ENCODE measurements at places on chromosomes 6 and 20.

- DNase-seq = no peak
These were observed 122.3 kb downstream of the B3GAT2 start for GRCh38 chr6:70834520-70834919.

DNA sequence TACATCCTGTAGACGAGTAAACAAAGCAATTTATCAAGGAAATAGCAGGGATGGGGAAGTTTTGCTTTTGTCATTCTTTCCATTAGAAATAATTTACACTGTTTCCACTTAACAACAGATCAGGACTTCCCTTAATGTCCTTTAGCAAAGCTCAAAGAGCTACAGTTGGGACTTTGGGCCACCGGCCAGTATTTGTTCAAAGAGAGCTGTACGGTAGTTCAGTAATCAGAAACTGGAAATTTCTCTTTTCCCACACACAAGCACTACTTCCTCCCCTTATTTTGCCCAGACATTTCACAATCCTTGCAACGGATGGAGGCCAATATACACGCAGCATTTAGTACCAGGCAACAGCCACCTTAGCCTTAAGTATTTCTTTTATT, 12.1 kb upstream of the HINT3 start:
- no peak for DNase-seq

- no peak for DNase-seq
These were observed 56.8 kb downstream of the LINC00237 start for GRCh38 chr20:21049305-21049828.

DNA sequence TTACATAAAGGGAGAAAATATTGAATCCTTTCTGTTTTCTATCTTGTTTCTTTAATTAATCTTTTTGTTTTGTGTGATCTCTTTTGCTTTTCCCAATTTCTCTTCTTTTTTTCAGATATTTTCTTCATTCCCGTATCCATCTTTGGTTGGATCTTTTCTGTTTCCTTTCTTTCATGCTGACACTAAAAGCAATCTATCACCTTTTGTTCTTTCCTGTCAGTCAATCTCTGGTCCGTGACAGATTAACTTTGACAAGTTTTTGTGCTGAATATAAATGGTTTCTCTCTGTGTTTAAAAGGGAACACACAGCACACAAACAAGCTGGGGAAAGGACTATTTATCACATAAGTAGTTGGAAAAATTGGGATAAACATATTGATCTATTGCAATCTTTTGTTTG, 162.8 kb downstream of the GRM1 start:
- DNase-seq = no peak

- DNase-seq = no peak
These were observed 736 bp downstream of the FAM217B start for GRCh38 chr20:59940956-59941294.

DNA sequence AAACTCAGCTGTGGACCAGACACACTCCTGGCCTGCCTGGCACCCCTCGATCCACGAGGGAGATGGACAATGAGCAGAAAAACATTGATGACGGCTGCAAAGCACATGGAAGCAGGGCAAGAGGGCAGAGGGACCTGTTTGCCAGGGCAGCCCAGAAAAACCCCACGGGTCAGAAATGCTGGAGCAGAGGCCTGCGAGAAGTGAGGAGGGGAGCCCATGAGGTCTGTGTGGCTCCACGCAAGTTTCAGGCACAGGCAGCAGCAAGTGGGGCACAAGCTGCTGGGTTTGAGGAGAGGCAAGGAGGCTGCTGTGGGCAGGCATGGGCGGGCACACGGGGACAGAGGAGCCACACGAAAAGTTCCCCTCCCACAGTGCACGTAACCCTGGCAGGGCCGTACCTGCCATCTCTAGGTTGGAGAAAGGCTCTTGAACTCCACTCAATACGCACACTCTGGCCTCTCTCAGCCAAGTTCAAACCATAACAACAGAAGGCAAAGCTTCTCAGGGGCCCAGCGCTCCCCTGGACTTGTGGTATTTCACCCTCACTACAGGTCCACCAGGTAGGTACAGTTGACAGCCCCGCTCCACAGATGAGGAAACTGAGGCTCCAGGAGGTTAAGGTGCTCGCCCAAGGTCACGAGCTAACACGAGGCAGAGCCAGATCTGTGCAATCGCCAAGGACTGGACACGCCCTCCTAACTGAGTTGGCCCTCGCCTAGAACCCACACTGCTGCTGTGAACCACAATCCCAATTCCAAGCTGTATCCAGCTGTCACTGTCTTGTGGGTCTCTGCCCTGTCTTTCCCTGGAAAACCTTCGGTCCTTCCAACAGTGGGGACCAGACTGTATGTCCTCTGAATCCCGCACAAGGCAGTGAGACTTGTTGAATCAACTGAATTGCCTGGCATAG, 108.2 kb downstream of the NOL4L start:
- no peak for DNase-seq

DNA sequence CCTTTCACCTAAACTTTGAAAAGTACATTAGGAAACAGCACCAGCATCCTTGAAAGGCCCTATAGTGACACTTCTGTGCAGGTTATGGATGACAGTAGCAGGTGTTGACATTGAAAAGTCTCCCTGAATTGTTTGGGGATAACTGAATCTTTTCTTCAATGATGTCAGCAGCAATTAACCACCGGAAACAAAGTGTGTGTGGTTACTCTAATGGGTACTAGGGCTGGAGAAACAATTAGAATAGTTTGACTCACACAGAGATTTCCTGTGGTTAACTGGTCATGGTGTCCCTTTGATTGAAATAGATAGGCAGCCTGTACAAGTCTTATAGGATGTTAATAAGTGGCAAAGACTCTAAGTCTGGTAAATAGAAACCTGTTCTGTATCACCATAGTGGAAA, 189.1 kb downstream of the TBX18 start:
- no peak for DNase-seq

DNA sequence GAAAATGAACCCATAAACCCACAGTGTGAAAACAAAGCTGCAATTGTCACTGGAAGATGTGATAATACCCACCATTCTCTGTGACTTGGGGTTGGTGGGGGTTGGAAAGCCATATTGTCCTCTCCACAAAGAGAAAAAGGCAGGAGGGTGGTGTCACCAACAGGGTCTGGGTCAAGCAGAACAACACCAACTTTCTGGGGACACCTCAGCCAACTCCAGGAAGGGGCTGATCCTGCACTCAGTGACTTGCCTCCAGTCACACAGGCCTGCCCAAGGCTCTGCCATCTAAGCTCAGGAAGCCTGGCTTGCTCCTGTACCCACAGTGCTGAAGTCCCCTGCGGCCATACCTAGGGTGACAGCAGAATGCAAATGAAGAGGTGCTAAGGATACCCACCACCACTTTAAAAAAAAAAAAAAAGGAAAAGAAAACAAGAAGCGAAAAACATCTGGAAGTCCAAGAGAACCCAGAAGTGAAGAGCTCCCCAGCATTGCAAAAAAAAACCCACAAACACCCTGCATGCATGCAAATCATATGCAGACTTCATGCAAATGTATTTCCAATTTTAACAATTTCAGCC, 110.6 kb downstream of the PREX1 start:
- DNase-seq = no peak

DNA sequence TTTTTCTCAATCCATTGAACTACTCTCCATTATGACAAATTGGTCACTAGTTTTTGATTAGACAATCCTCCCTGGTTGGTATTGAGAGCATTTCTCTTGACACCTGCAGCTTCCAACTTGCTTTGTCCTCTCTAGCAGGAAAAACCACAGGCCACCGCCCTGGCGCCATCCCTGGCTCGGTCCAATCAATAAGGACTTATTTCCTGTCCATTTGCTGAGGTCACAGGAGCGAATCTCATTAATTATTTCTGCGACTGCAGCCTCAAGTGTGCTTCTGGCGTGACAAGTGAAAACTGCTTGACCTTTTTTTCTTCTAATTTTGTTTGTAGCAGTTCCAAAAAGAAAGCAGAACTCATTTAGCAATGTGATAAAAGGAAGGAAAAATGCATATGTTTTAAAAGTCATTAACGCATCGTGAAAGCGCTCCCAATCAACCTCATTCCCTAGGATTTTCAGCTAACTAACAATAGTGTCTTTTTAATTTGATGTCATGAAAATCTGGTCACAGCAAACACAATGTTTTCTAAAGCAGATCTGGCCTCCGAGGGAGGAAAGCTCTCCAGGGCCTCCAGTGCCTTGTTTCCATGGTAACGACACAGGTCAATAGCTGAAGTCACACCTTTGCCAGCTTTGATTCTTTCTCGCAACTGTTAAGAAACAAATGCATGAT, 39.0 kb upstream of the BEND3 start:
- no peak for DNase-seq

DNA sequence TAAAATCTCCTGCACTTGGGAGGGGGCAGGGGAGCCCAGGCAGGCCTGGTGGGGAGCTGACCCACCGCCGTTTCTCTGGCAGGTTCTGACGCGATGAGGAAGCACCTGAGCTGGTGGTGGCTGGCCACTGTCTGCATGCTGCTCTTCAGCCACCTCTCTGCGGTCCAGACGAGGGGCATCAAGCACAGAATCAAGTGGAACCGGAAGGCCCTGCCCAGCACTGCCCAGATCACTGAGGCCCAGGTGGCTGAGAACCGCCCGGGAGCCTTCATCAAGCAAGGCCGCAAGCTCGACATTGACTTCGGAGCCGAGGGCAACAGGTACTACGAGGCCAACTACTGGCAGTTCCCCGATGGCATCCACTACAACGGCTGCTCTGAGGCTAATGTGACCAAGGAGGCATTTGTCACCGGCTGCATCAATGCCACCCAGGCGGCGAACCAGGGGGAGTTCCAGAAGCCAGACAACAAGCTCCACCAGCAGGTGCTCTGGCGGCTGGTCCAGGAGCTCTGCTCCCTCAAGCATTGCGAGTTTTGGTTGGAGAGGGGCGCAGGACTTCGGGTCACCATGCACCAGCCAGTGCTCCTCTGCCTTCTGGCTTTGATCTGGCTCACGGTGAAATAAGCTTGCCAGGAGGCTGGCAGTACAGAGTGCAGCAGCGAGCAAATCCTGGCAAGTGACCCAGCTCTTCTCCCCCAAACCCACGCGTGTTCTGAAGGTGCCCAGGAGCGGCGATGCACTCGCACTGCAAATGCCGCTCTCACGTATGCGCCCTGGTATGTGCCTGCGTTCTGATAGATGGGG, 3.0 kb downstream of the PRND start:
- DNase-seq = no peak

DNA sequence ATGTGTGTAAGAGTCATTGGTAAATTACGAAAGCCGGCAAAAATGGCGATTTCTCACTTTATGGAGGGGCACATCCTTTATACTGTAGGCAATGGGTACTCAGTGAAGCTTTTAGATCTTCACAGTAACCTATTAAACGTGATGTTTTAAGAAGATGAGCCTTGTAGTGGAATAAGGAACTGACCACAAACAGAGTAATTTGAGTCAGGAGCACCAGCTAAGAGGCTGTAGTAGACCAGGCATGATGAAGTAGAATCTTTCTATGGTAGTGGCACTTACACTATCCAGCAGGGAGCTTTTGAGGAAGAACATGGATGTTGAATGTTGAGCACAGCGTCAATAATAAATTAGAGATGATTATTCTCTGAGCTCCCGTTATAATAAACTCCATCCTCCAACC, 65.9 kb downstream of the HIVEP2 start:
- no peak for DNase-seq

DNA sequence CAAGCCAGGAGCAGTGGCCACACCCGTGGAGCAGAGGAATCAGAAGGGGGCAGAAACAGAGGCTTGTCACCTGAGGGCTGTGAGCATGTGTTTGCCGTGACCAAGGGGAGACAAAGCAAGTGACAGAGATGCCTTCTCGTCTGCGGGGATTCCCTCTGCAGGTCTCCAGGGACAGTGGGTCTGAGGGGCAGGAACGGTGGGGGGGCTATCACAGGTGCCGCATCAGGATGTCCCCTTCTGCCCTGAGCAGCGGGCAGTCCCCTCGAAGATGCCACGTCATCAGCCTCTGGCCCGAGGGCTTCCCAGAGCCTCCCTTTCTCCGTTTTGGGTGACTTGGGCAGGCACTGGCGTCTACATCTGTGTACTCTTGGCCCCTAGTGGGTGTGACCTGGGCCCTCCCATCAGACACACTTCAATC, 338.7 kb downstream of the PREX1 start:
- DNase-seq = no peak

- DNase-seq = no peak
These were observed 41.6 kb upstream of the SPDEF start for GRCh38 chr6:34597605-34598353.

DNA sequence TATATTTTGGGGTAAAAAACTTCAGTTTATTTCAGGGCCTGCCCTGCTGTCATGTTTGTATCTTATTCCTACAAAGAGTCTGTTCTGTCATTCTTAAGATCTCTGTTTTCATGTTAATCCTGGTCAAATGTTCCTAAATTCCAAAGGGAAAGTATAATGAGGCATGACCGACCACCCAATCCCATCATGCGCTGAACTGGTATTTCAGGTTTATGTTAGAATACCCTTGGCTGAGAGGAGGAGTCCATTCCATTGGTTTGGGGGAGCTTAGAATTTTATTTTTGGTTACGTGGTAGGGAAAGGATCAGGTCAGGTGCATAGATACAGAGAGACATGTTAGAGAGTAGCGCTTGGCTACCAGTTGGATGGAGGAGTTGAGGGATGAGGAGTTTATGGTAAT, 25.7 kb downstream of the CFAP61 start:
- DNase-seq = no peak

GRCh38 chr6:148945301-148946021, 198.6 kb downstream of the UST start:
- DNase-seq = no peak

GRCh38 chr20:32506721-32507120, 78.4 kb downstream of the NOL4L start:
- no peak for DNase-seq

GRCh38 chr6:53483423-53484353, 61.2 kb downstream of the GCLC start:
- no peak for DNase-seq

DNA sequence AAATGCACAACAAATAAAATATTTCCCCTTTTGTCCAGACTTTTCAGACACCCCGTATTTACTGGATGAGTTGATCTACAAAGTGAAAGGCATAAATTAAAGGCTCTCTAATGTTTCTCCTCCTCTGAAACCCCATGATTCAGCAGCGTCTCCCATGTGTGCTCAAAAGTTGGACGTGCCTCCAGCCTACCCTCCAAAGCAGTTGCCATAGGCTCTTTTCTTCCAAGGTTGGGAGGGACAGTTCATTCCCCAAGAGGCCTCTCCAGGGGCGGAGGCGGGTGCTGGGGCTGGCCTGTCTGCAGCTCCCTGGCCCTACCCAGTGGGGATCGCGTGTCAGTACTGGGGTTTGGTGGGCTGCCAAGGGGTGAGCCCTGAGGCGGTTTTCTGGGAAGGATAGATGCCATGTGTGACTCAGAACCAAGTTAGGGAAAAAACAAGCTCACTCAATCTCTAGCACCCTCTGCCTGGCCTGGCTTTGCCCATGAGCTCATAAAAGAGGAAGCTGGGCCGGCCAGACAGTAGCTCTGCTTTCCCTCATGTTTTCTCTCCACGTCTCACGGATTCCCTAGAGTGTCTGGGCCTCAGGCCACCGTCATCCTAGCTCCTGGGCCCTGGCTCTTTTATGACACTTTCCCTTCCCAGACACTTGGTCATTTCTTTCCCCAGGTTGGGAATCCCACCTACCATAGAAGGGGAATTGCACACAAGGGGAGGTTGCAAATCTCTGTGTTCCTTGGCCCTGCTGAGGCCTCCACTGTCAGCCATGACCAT, 8.0 kb upstream of the IER3 start:
- DNase-seq = no peak

Data from CD4-positive, alpha-beta T cell treated with Interleukin-21 for 1 hour (primary cell).